ENCODE measurements at places on chromosomes 13 and 19.

GRCh38 chr13:110124201-110124940 lies 182.6 kb downstream of the COL4A1 start:
- no peak for DNase-seq

DNA sequence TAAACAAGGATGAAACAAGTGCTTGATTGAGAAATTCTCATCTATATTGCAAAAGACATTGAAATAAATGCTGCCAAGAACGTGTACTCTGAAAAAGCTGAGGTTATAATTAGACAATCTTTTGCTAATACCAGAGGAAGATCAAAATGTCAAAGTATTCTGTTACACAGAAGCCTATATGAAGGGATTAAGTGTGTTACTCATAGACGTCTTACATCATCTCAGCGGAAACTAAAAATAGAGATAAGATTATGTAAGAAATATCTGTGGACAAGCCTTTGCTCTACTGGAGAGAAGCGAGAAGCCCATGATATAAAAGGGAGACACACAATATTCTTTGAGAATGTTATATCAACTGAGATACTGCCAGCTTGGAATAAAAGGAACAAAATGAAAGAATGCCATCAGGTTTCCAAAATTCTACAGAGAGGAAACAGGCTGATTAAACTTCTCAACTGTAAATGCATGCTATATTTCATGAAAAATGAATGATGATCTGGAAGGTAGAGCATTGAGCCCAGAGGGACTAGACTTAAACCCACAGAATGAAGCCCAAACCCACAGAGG lies 699.0 kb downstream of the GPC5 start:
- no peak for DNase-seq

- DNase-seq, result no peak
Measured at GRCh38 chr13:33519561-33520467, 234.3 kb upstream of the STARD13 start.

- no peak for DNase-seq
Measured at GRCh38 chr19:32200312-32201038, 144.9 kb upstream of the ZNF507 start.

- DNase-seq, result peak; percentile 52
Measured at GRCh38 chr19:31127134-31127967, 221.9 kb downstream of the TSHZ3 start.

- DNase-seq, result no peak
Measured at GRCh38 chr19:10044390-10044789, 31.1 kb downstream of the RDH8 start.

GRCh38 chr13:75803164-75803611 lies 167.1 kb downstream of the LMO7 start:
- DNase-seq, result no peak

GRCh38 chr13:92225861-92226260 lies 827.4 kb downstream of the GPC5 start:
- DNase-seq, result no peak

- no peak for DNase-seq
Measured at GRCh38 chr19:53275480-53275879, 8.0 kb upstream of the VN1R4 start.

DNA sequence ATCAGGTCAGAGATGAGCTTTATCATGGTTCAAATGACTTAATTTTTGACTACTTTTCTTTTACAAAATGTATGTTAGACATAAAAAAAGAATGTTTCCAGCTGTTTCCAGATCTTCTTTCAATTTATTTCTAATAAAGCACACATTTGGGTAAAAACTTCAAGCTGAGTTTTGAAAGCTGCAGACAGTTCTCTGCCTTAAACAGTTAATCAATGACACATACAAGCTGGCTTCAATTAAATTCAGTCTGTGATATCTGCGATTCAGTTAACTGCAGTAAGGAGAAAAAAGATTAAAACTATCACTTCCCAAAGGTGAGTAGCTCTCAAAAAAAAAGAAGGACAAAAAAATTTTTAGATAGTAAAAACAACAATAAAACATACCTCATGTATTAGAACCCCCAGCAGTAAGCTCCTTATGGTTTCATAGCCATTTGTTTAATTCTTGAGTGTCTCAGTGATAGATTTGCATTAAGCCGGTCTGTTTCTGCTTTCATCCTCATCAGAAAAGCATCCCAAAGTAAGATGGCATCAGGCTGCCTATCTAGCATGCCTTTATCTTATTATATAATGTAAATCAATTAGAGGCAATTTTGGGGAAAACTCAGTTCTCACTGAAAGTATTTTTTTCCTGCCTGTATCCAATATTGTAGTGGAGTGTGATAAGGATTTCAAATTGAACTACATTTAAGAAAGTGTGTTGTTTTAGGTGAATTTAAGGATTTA lies 81.8 kb upstream of the STARD13 start:
- DNase-seq, result no peak

GRCh38 chr19:45637890-45638667 lies 1.1 kb downstream of the EML2 start:
- no peak for DNase-seq

DNA sequence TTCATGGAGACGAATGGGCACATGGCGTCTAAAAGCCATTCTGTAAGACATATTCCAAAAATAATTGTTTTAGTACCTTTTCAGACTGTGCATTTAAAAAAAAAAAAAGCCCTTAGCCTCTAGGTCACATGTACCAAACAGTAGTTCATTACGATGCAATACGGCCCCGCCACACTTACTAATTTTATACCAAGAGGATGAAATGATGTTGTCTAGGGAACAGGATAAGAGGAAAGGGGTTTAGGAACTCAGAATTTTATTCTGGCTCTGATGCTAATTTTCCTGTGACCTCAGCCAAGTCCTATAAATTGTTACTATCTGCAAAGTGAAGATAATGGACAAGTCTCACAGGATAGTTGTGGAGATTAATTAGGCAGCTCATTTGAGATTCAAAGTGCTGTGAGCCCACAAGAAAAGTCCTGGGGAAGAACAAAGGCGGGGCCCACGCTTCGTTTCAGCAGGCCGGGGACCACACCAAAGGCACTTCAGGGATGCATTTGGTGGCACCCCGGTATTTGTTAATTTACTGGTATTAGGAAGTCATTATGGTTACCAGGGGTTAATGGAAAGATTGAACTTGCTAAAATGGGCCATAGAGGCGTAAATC lies 511.1 kb downstream of the IRS2 start:
- no peak for DNase-seq

- DNase-seq, result no peak
Measured at GRCh38 chr19:48152551-48152950, 17.6 kb downstream of the LIG1 start.

DNA sequence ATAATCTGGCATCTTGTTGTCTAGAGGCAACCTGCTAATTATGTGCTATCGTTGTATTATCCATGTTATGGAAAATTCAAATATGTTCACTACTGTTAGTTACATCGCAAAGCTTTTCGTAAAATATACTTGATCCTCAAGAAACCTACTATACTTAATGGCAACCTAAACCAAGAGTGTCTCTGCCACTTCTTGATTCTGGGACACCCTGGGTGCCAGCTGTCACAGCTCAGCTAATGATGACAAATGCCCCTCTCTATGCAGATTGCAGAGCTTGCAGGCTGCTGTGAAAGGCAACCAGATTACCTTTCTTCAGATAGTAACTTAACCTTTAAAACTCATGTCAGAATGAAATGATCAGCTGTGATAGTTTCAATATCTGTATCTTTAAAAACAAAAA lies 8.9 kb upstream of the MAB21L1 start:
- no peak for DNase-seq

DNA sequence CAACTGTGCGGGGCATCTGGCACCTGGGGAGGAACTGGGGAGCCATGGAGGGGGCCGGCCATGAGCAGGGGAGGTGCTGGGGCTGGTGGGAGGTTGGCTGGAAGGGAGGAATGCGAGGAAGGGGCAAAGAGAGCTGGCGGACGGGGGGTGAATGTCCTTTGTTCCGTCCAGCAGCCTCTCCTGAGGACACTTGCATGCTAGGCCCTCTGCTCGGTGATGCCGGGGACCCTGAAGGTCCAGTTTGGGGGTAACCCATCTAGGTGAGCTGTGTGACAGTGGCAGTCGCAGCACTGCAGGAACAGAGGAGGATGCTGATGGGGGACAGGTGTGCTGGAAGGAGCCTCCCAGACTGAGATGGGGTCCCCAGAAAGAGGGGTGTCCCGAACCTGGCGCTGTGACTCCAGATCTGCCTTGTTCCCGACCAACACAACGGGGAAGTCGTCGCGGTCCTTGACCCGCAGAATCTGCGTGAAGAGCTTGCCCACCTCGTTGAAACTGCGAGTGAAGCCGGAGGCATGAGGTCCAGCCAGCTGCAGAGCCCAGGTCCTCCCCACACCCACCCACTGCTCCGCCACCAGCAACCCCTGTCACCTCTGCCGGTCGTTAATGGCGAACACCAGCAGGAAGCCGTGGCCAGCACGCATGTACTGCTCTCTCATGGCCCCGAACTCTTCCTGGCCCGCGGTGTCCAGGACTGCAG lies 3.6 kb downstream of the RRAS start:
- DNase-seq, result no peak

GRCh38 chr13:50700664-50701305 lies 142.7 kb downstream of the DLEU7 start:
- no peak for DNase-seq

DNA sequence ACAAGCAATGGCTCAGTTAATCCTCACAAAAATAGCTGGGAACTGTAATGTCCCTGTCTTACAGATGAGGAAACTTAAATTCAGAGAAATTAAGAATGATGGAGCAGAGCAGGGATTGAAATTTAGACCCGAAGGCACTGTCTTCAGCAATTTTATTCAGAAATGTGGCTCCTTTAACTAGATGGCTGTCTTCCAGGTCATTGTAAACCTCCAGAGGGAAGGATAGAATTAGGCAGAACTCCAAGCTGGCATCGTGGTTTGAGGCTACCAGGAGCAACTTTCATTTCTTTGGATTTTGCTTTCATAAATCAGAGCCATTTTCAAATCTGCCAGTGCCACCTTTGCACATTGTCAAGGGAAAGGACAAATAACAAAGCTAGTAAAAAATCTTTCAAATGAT lies 339.0 kb downstream of the DCT start:
- DNase-seq, result no peak

DNA sequence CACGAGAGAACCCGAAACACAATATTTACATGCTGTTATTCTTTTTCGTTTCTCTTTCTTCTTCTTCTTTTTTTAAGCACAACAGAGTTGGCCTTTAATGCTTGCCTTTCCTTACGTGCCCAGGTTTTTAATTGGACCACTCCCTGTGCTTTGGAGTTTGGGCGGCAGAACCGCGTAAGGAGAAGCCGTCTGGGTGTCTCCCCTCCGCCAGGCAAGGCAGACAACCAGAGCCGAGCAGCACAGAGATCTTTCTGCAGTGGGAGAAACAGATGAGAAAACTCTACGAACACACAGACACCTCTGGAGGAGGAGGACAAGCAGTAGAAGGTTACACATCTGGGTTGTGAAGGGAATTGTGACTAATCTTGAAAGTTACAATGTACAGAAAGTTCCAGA lies 150.0 kb upstream of the UBL3 start:
- no peak for DNase-seq

- no peak for DNase-seq
Measured at GRCh38 chr19:41784312-41784711, 12.1 kb upstream of the CEACAM3 start.

- DNase-seq, result no peak
Measured at GRCh38 chr13:30479154-30479882, 13.6 kb upstream of the HMGB1 start.

GRCh38 chr19:46270521-46271256 lies 26.2 kb upstream of the HIF3A start:
- DNase-seq, result no peak

- no peak for DNase-seq
Measured at GRCh38 chr19:47407417-47407774, 11.9 kb downstream of the MEIS3 start.

- DNase-seq, result no peak
Measured at GRCh38 chr13:39025433-39025839, 12.5 kb downstream of the PROSER1 start.

DNA sequence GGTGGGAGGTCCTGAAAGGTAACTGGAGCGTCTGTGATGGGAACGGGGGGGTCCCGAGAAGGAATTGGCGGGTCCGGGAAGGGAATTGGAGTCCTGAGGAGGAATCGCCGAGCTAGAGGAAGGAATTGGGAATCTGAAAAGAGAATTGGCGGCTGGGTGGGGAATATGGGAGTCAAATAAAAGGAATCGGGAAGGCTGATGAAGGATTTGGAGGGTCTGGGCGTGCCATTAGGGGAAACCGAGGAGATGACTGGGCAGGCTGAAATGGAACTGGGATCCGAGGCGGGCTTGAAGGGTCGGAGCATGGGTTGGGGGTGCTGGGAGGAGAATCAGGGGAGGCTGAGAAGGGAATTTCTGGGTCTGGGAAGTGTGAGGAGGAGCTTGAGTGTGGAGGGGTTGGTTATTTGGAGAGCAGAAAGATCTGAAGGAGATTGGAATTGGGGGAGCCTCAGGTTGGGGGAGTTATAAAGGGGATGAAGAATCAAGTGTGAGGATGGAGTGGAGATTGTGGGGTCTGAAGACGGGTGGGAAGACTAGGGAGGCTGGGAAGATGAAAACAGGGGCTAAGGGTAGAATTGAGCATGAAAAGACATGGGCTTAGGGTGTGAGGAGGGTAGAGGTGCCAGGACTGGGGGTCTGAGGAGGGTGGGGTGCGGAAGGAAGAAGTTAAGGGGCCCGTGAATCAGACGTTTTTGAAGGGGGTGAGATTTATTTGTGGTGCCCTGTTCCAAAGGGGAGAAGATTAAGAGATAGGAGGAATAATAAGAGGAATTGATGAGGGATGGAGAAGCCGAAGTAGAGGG lies 718 bp downstream of the ACTN4 start:
- DNase-seq, result no peak

- DNase-seq, result no peak
Measured at GRCh38 chr19:3274942-3275582, 50.6 kb downstream of the CELF5 start.

GRCh38 chr13:24064371-24064770 lies 96.1 kb upstream of the SPATA13 start:
- DNase-seq, result no peak

DNA sequence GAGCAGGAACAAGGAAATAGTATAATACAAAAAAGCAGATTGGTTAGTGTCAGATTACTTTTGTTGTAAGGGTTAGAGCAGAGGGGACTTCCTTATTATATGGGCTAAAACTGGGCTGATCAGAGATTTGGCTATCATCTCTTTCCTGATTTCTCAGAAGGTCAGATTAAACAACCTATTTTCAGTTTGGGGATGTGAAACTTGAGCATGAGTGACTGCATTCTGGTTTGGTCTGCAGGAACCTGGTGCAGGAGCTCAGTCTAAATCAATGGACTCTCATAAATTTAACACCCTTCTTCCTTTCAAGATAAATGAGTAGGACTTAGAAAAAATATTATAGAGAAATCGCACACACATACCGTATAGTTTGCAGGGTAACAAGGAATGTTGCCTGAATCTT lies 12.9 kb upstream of the RFXAP start:
- no peak for DNase-seq

- DNase-seq, result no peak
Measured at GRCh38 chr13:45748941-45749759, 47.0 kb downstream of the CBY2 start.

GRCh38 chr19:36686365-36687213 lies 823 bp upstream of the ZNF567 start:
- no peak for DNase-seq
